ENCODE measurements at places on chromosomes 2 and 18. TPM values are rescaled to one million over a fixed set of nuclear protein-coding genes. Genes with fewer than 3 reads are reported as not detected.

- DNase-seq, result peak; percentile 91
These were observed 367.4 kb downstream of the NCKAP5 start for GRCh38 chr2:133200684-133201421.

- no peak for DNase-seq
These were observed 2.0 kb downstream of the LMAN2L start for GRCh38 chr2:96737831-96738230.

DNA sequence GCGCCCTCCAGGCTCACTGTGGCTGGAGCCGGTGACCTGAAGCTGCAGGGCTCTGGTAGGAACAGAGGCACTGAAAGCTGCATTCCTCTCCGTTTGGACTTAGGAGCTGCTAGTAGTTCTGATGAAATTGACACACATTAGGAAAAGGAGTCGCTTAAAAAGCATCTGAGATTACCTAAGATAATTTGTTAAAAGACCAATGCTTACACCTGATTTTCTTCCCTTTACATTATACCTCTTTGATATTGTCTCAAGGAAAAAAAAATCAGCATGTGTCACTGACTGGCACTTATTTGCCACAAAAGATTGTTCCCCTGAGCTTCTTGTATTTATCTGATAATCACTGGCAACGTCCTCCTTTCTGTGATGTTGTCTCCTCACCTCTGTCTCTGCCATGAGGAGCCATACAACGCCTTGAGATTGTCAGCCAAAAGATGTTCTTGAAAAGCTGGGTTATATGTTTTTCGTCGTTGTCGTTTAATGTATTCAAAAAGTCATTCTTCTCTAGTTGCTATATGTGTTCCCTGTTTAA is 618 bp upstream of the CHN1 start:
- no peak for DNase-seq

GRCh38 chr18:63142594-63143225 is 176.9 kb downstream of the BCL2 start:
- DNase-seq, result no peak

- no peak for DNase-seq
These were observed 138.8 kb downstream of the EVA1A start for GRCh38 chr2:75421986-75422385.

GRCh38 chr2:39696838-39697237 is 31.1 kb downstream of the TMEM178A start:
- DNase-seq, result peak; percentile 95

NEB gene
- total RNA-seq, result 2.6 TPM

NEU2 gene
- not detected for total RNA-seq

INSIG2 gene
- 13.5 TPM for total RNA-seq

Data from LHCN-M2 (cell line).